ENCODE measurements at places on chromosomes 5 and 9. TPM values are rescaled to one million over a fixed set of nuclear protein-coding genes. Genes with fewer than 3 reads are reported as not detected.

Gene TMEM174
- not detected for total RNA-seq

DNA sequence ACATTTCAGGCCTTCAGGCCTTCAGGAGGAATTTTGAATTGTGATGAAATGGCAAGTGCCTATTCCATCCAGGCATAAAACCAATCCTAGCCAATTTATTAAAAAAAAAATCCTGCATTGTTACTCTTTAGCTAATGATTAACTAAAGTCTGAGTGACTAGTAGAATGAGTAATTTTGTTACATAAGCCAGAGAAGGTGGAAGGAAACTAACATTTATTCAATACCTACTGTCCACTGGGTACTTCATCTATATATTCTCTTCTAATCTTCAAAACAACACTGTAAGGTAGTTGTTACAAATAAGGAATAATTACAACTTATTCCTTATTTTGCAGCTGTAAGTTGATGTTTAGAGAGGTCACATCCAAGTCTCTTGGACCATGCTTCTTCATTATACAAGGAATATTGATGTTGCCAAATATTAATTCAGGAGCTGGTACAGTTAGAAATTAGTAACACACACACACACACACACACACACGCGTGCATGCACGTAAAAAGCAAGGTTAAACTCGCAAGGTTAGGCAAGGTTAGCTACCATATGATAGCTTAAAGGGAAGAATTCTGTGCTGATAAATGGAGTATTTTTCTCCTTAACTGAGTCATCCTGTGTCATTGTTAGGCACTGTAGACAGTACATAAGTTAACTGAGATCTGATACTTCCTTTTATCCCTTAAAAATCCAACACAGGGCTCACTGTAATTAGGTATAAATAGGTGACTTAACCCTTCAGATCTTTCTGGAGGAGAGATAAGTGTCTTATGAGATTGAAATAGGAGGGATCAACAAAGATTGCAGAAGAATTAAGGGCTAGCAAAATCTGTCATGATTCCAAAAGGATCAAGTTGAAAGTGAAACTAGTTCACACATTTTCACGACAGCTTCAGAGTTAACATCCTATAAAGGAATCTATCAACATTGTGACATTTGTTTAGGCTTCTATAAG lies 596.9 kb downstream of the PDE4D start:
- DNase-seq = no peak
- H3K27me3 ChIP-seq = no peaks in the 10 kb centered on the region
- peak overlapping the region; percentile 14 for H3K4me3 ChIP-seq
- no peaks in the 10 kb centered on the region for H3K36me3 ChIP-seq
- peaks cover 18% of the 10 kb centered on the region for H3K4me1 ChIP-seq

Gene NMUR2
- total RNA-seq = not detected

- no peak overlapping the region for H3K4me3 ChIP-seq
- no peaks in the 10 kb centered on the region for H3K27me3 ChIP-seq
Observed at GRCh38 chr5:179772351-179772750, 21.4 kb upstream of the LTC4S start.

- no peak overlapping the region for H3K27ac ChIP-seq
- DNase-seq = no peak
- H3K27me3 ChIP-seq = no peaks in the 10 kb centered on the region
- H3K36me3 ChIP-seq = no peaks in the 10 kb centered on the region
- no peaks in the 10 kb centered on the region for H3K4me1 ChIP-seq
Observed at GRCh38 chr5:169554251-169554650, 29.3 kb upstream of the SPDL1 start.

- no peaks in the 10 kb centered on the region for H3K36me3 ChIP-seq
- no peak overlapping the region for H3K4me3 ChIP-seq
- no peak overlapping the region for H3K27ac ChIP-seq
- H3K27me3 ChIP-seq = no peaks in the 10 kb centered on the region
- DNase-seq = no peak
Observed at GRCh38 chr5:71864730-71865601, 145.9 kb downstream of the CARTPT start.

Gene EQTN
- not detected for total RNA-seq

Gene ANKRD20A1
- total RNA-seq = 9.9 TPM

DNA sequence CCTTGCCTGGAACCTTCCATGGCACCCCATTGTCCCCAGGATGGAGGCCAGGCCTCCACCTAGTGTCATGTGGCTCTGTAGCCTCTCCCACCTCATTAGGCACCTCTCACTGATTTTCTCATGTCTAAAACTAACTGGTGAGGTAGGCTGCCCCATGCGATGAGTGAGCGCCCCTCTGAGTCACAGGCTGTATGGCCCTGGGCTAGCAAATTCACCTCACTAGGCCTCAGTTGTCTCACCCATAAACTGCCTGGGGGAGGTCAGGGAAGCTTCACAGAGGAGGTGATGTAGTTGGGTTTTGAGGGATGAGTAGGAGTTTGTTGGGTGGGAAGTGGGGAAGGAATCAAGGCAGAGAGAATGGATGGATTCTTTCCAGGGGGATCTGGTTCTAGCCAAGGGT lies 8.8 kb downstream of the RXRA start:
- H3K4me3 ChIP-seq = no peak overlapping the region
- no peak overlapping the region for H3K27ac ChIP-seq
- H3K27me3 ChIP-seq = no peaks in the 10 kb centered on the region
- no peak for DNase-seq

GRCh38 chr9:74953235-74953751 lies 581 bp upstream of the C9orf40 start:
- no peaks in the 10 kb centered on the region for H3K27me3 ChIP-seq
- peak overlapping the region; percentile 88 for H3K4me3 ChIP-seq

DNA sequence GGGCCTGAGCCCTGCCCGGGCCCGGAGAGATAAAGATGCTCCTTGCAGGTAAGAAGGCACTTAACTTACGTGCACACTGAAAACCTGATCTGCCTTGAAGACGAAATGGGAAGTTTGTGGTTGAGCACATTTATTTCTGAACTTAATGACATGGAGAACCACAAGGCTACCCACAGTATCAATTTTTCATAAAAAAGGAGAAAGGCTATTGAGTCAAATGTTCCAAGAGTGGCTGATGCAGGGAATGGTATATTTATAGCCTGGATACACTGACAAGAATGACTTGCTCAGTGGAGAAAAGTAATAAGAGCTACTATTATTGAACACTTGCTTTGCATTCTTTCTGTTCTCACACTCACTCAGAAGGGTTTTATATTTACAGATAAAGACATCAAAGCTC lies 419.3 kb downstream of the ACTL7B start:
- DNase-seq = no peak
- no peaks in the 10 kb centered on the region for H3K36me3 ChIP-seq
- no peaks in the 10 kb centered on the region for H3K4me1 ChIP-seq
- no peaks in the 10 kb centered on the region for H3K27me3 ChIP-seq

Gene CD274
- 24.3 TPM for total RNA-seq

GRCh38 chr9:114434878-114435311 lies 47.1 kb upstream of the AKNA start:
- no peaks in the 10 kb centered on the region for H3K27me3 ChIP-seq
- H3K4me1 ChIP-seq = peaks cover 5% of the 10 kb centered on the region
- H3K27ac ChIP-seq = no peak overlapping the region
- no peaks in the 10 kb centered on the region for H3K36me3 ChIP-seq

DNA sequence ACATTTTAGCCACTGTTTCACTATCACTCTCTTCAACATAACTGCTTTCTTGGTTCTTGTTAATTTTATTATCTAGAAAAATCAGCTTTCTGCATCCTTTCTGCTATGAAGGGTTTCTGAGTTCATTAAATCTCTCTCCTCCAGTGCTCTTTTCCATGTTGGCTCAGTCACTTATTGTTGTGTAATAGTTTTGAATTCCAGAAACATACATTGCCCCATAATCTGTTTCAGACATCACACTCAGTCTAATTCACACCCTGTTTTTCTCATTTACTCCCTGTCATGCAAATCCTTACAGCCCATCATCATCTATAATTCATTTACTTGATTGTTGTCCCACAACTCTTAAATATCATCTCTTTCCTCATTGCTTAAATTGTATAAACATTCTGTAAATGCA lies 176.1 kb upstream of the CDH12 start:
- H3K4me1 ChIP-seq = no peaks in the 10 kb centered on the region
- no peak for DNase-seq
- H3K4me3 ChIP-seq = no peak overlapping the region
- H3K27ac ChIP-seq = no peak overlapping the region

DNA sequence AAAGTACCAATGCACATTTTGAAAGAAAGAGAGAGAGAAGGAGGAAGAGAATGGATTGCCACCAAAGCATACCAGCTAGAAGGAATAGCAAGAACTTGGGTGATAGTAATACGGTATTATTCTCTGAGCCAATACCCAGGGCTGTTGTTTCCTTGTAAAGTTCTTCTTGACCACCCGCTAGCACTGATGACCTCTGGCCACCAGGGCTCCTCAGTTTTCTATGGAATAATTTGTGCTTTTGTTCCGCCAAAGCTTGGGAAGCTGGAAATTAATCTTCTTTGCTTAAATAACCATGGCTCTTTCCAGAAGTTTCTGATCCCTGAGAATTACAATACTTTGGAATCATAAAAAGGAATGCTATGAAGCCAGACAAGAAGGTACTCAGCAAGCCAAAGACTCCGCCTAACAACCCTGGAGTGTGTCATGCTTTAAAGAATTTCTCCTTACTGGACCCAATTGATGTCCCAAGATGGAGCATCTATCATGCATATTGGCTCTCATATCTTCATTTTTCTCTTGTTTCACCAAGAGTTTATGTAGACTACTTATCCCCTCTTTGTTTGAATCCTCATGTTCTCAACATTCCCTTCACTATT lies 29.8 kb downstream of the OR2K2 start:
- DNase-seq = no peak
- H3K27ac ChIP-seq = peak overlapping the region; percentile 28

DNA sequence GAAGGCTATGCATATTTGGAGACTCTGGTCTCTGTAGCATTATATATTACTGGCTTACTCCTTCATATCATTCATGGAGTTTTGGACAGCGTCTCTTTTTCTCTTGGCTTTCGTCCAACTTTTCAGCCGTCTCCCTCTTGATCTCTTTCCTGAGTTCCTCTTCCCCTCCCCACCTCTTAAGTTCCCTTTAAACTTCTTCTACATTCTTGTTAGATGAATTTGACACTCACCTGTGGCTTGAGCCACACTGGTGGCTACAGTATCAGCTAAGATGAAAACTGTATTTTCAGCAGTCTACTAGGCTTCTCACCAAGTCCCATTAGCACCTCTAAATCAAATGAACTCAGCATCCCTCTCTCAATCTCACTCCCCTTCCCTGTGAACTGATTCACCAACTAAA lies 128.1 kb downstream of the STARD4 start:
- H3K36me3 ChIP-seq = no peaks in the 10 kb centered on the region
- no peaks in the 10 kb centered on the region for H3K27me3 ChIP-seq
- DNase-seq = no peak
- no peak overlapping the region for H3K27ac ChIP-seq

DNA sequence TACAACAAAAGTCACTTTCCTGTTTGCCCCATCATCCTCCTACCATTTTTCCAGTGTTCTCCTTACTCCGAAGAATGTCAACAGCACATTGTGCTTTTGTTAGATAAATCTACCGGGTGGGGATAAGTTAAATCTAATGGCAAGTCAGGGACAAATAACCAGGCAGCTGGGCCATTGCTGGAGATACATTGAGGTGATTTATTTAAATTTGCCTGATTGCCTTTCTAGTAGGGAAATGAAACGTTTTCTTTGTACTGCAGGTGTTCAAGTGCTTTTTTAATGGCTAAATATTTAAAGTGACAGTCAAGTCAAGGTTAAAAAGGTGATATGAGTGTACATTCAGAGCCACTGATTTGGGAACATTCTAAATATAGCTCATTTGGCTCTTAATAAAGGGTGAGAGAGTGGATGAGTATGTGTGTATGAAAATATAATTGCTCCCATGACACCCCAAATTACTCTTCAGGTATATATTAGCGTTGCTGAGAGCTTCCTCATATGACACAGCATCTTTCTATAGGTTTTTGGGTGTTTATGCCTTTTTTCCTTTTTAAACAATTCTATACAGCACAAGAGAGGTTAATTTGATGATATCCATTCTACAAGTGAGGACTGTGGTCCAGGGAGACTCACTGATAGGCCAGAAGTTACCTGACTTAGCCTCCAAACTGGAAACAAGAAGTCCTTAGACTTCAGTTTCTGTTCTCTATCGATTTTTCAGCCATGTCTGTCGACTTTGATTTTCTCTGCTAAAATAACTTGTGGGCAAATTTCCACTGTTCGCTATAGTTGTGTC lies 51.9 kb downstream of the DMRT2 start:
- peaks cover 29% of the 10 kb centered on the region for H3K27me3 ChIP-seq
- no peak overlapping the region for H3K27ac ChIP-seq
- no peak overlapping the region for H3K4me3 ChIP-seq
- H3K4me1 ChIP-seq = no peaks in the 10 kb centered on the region
- no peak for DNase-seq

DNA sequence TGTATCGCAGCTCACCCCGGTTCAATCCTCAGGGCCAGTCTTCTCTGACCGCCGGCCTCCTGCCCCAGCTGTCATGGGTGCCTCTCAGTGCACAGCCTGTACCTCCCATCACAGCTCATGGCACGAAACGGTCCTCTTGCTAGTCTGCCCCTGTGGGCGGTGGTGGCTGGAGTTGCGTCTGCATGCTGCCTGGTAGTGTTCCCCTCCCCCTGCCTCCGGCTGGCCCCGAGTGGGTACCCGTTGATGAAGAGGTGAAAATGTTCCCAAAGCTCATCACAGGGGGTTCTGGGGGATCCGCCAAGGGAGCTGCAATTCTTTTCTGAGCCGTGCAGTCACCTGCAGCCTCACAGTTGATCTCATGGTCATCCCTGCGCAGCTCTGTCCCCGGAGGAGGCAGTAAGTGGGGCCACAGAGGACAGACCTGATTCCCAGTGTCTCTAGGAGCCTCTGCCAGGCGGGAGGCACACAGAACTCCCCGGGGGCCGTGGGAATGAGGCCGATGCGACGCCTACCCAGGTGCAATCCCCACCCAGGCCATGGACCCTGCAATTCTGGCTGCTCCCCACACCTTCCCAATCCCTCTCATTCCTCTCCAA lies 34.7 kb upstream of the FIBCD1 start:
- DNase-seq = no peak
- H3K27me3 ChIP-seq = peaks cover 18% of the 10 kb centered on the region

DNA sequence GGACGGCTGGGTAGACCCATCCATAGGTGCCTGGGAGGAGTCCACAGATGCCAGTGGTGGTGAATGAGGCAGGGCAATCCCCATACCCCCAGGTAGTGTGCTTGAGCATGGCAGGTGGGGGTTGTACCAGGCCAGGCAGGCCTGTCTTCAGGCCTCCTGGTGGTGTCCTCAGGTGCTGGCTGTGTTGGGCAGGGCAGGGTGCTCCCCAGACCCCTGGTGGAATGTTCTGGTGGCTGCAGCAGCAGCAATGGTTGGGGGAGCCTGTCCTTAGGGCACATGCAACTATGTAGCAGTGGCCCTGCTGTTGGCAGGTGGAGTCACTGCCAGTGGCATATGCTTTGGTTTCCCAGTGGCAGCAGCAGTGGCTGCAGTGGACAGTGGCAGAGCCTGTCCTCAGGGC lies 10.0 kb downstream of the ALG2 start:
- no peak overlapping the region for H3K4me3 ChIP-seq
- no peaks in the 10 kb centered on the region for H3K4me1 ChIP-seq
- no peaks in the 10 kb centered on the region for H3K27me3 ChIP-seq
- H3K27ac ChIP-seq = no peak overlapping the region

Gene LRRC70
- 15.4 TPM for total RNA-seq

Gene HK3
- total RNA-seq = 72.8 TPM

GRCh38 chr5:180909782-180910181 lies 10.8 kb downstream of the BTNL8 start:
- H3K27me3 ChIP-seq = no peaks in the 10 kb centered on the region
- H3K4me1 ChIP-seq = peaks cover 25% of the 10 kb centered on the region
- no peaks in the 10 kb centered on the region for H3K36me3 ChIP-seq
- DNase-seq = no peak

Gene ANKRD55
- total RNA-seq = 8.4 TPM

Gene KIF20A
- total RNA-seq = 4.7 TPM

- H3K27me3 ChIP-seq = no peaks in the 10 kb centered on the region
- H3K4me1 ChIP-seq = no peaks in the 10 kb centered on the region
- H3K27ac ChIP-seq = no peak overlapping the region
- no peak overlapping the region for H3K4me3 ChIP-seq
- H3K36me3 ChIP-seq = no peaks in the 10 kb centered on the region
Observed at GRCh38 chr9:111003182-111003581, 35.1 kb downstream of the LPAR1 start.
